Left ventricle myocardium inferior (tissue), 1 donor: ENCODE measurements at places on chromosomes 11 and 22.

DNA sequence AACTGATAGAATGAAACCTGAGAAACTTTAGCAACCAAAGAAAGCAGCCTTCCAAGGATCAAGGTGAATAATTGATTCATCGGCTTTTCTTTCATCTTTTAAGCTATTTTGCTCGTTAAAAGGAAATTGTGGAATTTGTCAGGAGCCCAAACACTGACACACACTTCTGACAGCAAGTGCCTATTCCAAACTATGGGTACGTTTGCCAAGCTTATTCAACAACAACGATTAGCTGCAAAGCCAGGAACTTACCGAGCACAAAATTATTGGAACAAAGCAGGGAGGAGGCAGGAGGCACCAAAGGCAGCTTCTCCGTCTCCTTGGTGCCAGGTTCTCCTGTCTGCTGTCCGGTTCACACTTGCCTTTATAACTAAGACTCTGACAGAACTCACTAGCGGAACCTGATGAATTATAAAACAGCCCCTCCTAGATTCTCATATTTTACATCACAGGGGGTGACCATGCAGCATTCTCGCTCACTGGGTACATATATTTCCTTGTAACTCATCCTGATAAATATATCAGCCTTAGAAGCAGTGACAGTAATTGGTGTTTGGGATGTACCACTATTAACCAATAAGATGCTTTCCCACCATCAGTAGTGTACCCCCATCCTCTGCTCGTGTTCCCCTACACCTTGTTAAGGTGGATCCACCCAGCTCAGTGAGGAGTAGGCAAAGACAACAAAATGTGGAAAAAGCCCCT is 395.9 kb upstream of the CCDC90B start:
- no peak for DNase-seq

DNA sequence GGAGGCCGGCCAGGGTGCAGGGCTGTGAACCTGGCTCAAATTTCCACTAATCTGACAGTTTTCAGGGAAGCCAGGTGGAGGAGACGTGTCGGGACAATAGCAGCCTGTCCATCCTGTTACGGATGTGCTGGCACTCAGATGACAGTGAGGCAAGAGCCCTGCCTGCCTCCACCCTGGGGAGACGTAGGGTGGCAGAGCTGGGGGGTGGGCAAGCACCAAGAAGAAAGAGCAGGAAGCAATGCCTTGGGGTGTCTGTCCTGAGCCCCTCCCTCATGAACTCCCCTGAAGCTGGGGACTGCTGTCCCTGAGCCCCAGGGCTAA is 10.0 kb upstream of the TRIM29 start:
- DNase-seq: no peak

- DNase-seq: no peak
These were observed 22.2 kb downstream of the AQP11 start for GRCh38 chr11:77611921-77612320.

DNA sequence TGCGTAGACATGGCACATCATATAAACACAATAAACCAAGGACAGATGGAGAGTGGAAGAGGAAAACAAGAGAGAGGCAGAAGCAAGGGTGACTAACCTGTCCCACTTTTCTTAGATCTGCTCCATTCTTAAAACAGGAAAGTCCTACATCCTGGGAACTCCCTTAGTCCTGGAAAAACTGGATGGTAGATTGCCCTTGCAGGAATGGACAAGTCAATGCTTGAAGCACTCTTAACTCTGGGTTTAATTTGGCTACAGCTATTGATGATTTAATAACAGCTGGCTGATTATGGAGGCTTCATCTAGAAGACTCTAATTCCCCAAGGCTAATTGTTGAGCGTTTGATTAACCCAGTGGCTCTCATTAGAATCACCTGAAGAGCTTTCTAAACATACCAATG is 258.8 kb downstream of the MIAT start:
- no peak for DNase-seq

DNA sequence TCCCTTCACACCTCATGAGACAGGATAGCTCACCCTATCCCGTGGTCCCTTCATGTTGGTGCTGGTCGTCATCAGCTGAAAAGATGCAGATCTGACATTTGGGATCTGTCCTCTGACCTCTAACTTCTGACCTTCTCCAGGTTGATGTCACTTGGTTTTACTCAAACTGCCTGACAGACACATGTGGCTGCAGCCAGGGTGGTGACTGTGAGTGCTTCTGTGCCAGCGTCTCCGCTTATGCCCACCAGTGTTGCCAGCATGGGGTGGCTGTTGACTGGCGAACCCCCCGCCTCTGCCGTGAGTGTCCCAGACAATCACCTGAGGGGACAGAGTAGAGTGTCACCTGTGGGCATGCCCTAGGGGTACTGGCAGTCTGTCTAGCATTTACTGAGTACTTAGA is 49.7 kb downstream of the OTOG start:
- DNase-seq: no peak

DNA sequence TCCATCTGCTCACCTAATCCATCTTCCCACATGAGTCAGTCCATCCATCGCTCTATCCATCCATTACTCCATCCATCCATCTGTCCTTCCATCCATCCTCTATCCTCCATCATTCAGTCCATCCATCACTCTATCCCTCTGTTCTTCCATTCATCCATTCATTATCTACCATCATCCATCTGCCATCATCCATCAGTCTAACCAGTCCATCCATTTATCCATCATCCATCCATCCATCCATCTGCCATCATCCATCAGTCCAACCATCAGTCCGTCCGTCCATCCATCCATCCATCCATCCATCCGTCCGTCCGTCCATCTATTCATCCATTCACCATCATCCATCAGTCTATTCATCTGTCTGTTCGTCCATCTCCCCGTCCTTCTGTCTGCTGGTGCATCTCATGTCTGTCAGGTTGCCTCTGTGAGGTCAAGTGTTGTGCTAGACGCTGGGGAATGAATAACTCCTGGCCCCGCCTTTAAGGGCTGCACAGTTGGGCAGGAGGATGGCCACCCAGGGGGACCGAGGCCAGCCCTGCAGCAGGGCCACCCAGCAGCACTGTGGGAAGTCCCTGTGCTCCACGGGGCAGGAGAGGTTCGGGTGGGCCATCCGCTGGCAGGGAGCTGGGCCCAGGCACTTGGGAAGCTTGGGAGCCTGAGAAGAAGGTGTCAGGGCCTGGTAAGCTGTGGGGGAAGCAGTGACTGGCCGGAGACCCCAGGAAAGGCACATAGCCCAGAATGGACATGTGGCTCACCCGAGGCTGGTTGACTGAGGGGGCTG is 137.1 kb downstream of the CTTN start:
- no peak for DNase-seq

GRCh38 chr22:44266796-44267760 is 45.7 kb downstream of the SHISAL1 start:
- DNase-seq: no peak

GRCh38 chr11:44948155-44948554 is 2.5 kb downstream of the TP53I11 start:
- no peak for DNase-seq

- DNase-seq: peak; percentile 47
These were observed 15.3 kb downstream of the BLID start for GRCh38 chr11:122100756-122101080.

DNA sequence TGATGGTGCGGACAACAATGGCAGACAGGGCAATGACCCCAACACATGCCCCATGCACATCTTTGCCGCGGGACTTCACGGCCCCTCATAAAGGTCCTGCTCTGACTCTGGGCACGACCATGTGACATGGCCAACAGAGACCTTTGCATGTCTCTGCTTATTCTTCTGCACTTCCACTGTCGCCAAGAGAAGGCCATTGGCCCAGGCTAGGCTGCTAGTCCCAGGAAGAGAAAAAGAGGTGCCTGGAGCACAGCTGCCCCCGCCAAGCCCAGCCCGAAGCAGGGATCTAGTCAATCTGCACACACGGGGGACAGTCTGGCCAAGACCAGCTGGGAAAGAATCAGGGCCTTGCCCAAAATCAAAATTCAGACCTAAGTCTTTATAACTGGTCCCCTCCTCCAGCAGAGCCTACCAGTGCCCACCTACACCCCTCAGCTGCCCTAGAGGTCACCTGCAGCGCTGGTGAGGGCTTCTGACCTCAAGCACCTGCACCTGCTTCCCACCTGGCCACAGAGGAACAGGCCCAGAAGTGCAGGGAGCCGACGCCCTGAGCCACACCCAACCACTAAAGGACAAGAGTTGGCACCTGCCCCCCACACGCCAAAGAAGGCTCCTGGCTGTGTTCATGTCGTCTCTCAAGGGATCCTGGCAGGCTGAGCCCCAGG is 8.1 kb downstream of the SULT4A1 start:
- DNase-seq: no peak

DNA sequence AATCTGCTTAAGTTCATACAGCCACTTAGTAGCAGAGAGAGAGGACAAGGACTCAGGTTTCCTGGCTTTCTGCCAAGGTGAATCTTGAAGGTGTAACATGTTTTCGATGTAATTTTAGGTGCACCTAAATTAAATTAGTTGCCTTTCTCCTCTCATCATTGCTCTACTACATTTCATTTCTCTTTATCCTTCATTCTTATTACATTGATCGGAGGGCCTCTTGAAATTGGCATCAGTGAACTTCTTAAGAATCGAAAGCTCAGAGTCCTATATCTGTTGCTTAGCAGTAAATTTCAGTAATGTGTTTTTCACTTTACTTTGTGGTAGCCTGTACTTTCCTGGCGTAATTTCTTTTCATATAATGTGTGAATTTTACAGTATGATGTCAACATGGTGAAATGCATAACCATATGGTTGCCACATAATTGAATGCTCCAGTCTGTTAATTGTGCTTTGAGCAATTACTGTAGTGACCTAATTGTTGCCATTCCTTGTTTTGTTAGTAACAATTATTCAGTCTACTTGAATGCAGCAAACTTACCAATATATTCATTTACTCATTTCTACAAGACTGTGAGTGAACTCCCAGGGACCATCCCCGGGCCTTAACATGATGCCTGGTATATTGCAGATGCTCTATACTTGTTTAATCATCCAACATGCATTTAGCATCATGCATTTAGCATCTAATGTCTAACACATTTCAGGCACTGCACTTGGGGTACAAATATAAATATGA is 138.1 kb downstream of the MAML2 start:
- DNase-seq: no peak
